ENCODE measurements at places on chromosomes 12 and 14.

DNA sequence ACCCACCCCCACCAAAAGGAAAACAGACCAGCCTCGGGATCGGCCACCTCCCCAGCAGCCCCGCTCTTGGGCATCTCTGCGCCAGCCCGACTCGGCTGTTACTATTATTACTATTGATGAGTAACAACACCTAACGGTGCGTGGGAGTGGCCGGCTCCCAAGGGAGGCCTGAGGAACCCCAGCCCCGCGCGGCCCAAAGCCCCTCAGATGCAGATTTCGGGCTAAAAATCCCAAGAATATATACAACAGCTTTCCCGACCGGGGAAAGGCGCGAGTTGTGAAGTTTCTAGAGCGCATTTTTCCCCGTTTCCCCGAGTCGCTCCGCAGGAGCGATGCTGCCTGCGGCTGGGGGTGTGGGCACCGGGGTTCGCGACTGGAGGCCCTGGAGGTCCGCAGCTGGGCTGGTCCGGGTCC, 565 bp downstream of the NT5DC3 start:
- no peak for DNase-seq

- no peak for DNase-seq
Measured at GRCh38 chr12:29816874-29817725, 33.4 kb upstream of the TMTC1 start.

- DNase-seq = no peak
Measured at GRCh38 chr14:96614481-96614881, 112.3 kb downstream of the PAPOLA start.

DNA sequence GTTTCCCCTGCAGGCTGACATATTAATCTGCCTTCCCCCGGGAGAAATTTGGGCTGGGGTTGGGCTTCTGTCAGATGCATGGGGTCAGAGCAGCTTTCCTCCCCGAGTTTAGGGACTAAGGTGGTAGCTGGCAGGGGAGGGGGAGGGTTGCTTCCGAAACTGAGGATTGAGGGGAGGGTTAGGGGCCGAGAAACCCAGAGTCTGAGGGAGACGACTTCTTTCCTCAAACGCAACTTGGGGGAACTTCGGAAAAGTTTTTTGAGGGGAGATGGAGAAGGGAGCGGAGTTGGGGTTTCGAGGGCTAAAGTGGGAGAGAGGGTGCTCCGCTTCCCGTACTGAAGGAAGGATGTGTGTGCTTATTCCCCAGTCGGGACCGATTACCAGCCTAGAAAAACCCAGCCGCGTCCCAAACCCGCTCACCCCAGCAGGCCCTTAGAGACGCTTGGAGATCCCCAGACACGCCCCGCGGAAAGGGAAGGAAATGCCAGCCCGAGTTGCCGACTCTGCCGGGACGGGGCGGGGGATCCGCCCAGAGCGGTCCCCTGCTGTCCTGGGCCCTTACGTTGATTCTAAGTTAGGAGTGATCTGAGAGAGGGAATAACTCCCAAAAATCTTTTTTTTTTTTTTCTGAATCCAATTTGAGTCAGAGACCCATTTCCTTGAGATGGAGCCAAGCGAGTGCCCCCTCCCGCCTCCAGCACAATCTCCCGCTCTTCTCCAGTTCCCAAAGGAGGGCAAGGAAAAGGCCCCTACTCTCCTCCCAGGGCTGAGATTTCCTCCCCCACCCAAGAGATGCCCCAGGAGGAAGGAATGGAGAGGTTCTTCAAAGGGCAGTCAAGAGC, 61.9 kb downstream of the SMUG1 start:
- DNase-seq = no peak

GRCh38 chr12:92745856-92746550, 43.2 kb downstream of the PLEKHG7 start:
- no peak for DNase-seq

DNA sequence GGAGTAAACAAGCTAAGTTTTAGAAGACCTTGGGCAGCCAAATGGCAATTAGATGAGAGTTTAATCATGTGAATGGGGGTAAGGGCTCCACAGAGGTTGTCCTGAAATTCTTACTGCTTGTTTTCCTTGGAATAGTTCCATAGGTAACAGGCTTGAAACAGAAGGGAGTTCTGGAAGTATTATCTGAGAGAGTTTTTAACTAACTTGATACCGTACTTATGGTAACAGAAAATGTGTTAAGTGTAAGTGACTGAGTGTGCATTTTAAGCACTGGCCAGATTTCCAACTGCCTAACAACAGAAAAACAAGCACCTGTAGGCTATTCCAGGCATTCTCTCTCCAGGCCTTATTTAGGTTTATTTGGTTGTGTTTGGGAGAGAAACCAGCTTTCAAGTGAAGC, 414.6 kb upstream of the PDE3A start:
- no peak for DNase-seq

DNA sequence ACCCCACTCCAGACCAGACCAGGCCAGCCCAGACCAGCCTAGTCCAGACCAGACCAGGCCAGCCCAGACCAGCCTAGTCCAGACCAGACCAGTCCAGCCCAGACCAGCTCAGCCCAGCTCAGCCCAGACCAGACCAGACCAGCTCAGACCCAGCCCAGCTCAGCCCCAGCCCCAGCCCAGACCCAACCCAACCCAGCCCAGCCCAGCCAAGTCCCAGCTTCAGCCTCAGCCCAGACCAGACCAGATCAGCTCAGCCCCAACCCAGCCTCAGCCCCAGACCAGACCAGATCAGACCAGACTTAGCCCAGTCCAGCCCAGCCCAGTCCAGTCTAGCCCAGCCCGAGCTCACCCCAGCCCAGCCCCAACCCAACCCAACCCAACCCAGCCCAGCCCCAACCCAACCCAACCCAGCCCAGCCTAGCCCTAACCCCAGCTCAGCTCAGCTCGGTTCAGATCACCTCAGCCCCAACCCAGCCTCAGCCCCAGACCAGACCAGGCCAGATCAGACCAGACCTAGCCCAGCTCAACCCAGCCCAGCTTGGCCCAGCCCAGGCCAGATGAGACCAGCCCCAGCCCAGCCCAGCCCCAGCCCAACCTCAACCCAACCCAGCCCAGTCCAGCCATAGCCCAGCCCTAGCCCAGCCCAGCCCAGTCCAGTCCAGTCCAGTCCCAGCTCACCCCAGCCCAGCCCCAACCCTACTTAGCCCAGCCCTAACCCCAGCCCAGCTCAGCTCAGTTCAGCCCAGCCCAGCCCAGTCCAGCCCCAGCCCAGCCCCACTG, 204.7 kb downstream of the BCL11B start:
- no peak for DNase-seq

DNA sequence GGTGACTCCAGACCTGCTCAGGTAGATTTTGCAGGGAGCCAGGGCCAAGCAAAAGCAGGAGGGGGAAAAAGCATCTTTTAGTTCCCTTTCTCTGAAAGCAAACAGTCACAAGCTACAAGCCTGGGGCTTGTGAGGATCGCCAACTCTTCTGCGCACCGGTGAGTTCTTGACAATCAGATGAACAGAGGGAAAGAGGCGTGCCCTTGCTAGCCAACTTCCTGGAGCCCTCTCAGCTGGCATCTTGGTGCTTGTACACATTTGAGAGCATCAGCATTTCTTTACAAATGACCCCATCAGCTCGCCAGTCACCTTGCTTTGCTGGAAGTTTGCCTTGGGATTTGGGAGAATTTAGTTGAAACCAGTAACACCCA, 55.5 kb downstream of the ZNF664 start:
- DNase-seq = no peak

GRCh38 chr12:131375972-131376345, 334.9 kb upstream of the SFSWAP start:
- no peak for DNase-seq

- no peak for DNase-seq
Measured at GRCh38 chr14:58341152-58341748, 42.9 kb downstream of the ARID4A start.

DNA sequence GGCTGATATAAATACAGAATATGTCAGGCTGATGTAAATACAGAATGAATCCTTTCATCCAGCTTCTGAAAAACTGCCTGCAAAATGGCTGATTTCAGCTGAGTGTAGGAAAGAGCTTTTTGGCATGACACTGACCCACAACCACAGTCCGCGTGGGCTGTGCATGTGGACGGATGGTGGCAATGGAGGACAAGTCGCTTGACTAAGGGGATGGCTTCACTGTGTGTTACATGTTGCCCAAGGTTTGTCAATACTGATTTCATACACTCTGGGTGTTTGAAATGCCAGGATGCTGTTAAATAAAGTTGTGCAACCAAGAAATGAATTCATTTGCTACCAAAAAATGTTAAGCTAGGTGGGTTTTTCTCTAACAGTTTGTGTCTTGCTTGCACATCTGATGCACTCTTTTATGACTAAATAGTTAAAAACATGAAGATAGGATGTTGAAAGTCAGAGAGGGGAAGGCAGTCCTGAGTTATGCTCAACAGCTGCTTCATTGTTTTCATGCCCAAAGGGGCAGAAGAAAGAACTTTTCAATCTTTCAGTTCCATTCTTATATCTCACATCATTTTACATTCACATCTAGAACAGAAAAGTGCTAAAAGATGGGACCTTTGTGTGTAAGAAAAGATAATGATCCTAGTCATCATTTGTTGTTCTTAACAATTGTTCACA, 36.5 kb upstream of the OVCH1 start:
- DNase-seq = no peak
